ENCODE measurements at places on chromosomes 4 and X.

DNA sequence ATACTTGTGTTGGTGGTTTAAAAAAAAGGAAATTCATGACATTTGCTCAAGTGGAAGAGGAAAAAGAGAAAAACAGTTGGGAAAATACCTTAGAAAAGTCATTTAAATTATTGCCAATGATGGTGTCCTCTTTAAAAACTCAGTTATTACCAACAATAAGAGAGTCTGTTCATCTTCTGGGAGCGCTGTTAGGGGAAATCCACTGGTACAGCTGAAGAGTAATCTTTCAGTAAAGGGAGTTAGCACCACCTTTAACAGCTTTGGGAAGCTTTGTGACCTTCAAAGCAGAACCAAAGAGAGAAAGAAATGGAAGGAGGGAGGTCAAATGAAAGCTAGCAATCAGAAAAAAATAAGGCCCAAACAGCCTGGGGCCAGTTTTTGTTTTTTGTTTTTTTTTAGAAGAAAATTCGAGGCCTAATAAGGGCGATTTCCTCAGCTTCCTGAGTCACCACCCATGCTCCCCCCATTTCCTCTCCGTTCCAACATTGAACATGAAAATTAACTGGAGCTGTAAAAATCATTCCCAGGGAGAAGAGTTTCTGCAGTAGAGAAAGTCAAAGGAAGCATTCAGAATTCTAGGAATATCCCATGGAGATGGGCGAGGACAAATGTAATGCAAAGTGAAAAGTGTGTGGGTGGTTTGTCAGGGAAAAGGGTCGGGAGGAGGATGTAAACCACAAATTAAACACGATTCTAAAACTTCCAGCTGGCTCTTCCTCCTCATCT is 115.1 kb downstream of the SH3KBP1 start:
- DNase-seq = no peak

GRCh38 chrX:130212371-130212770 is 40.6 kb downstream of the RAB33A start:
- DNase-seq = no peak

GRCh38 chrX:114970806-114971205 is 46.6 kb downstream of the IL13RA2 start:
- DNase-seq = no peak

DNA sequence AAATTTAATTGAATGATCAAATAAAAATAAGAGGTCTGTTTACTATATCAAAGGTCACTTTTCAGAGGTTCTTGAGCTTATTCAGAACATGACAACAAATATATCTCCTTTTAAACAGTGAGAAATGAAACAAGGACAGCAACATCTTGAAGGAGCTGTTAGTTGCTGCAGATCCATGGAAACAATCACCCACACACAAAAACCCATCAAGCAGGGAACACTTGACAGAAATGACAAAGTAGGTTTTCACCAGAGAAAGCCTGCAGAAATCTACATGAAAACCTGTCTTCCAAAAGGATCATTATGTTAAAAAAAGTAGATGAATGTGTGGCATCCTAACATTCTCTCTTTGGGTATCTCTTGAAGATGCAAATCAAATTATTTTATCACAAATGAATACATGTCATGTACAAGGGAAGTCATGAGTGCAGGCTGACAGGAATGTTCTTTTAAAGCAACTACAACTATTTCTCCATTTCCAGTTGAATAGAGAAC is 203.0 kb downstream of the GRIA2 start:
- no peak for DNase-seq

GRCh38 chrX:45400027-45400779 is 199.5 kb upstream of the DIPK2B start:
- DNase-seq = no peak

- no peak for DNase-seq
Observed at GRCh38 chr4:95129821-95130311, 372.1 kb downstream of the BMPR1B start.

DNA sequence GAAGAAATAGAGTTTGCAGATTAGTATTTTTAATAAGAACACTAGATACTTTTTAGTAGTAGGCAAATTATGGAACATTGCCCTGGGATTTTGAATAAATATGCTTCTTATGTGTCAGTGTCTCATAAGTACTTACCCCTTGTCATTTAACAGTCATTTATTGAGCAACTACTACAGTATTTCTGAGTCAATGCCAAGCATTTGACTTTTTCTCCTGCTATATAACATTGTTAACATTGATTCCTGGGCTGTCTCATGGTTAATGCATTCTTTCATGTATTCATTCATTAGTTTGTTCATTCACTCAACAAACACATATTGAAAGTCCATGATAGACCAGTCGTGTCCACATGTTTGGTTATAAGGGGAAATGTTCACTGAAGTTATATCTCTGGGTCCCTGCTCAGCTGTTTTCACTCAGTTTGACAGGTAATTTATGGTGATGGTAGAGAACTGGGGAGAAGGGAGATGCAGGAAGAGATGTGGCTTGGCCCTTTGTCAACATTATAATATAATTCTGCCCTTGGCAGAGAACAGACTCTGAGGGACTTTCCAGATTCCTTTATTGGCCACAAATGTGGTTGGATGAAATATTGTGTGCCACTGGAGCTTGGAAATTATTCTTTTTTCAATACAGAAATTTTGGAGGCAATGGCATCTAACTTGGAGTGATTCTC is 49.8 kb downstream of the OSTC start:
- DNase-seq = no peak
